ENCODE measurements at places on chromosomes 12 and 14. TPM values are rescaled to one million over a fixed set of nuclear protein-coding genes. Genes with fewer than 3 reads are reported as not detected.

The CISTR gene
- polyA plus RNA-seq: not detected

The RNF212B gene
- polyA plus RNA-seq: not detected

The CCDC175 gene
- not detected for polyA plus RNA-seq

The GSG1 gene
- 0.68 TPM for polyA plus RNA-seq

The NAB2 gene
- polyA plus RNA-seq: 24.9 TPM

The TIMM9 gene
- 17.9 TPM for polyA plus RNA-seq

The KANSL2 gene
- 32.8 TPM for polyA plus RNA-seq

The KCNC2 gene
- polyA plus RNA-seq: not detected

The TMEM179 gene
- polyA plus RNA-seq: 1.1 TPM

The A2M gene
- polyA plus RNA-seq: 0.02 TPM

The KRT5 gene
- not detected for polyA plus RNA-seq

The C3AR1 gene
- 1.6 TPM for polyA plus RNA-seq

The PLEKHD1 gene
- polyA plus RNA-seq: 0.05 TPM

The NUDT14 gene
- 18.4 TPM for polyA plus RNA-seq

The NOP9 gene
- 17.2 TPM for polyA plus RNA-seq

The RTL1 gene
- polyA plus RNA-seq: 0.07 TPM

The AMIGO2 gene
- 1.3 TPM for polyA plus RNA-seq

The TAS2R14 gene
- polyA plus RNA-seq: 1.4 TPM

The SOAT2 gene
- polyA plus RNA-seq: 0.13 TPM

The GAPDH gene
- polyA plus RNA-seq: 7,875 TPM

The LMNTD1 gene
- 0.32 TPM for polyA plus RNA-seq

The PRH2 gene
- not detected for polyA plus RNA-seq

The KRT78 gene
- polyA plus RNA-seq: not detected

The KRT85 gene
- polyA plus RNA-seq: not detected

The NPFF gene
- not detected for polyA plus RNA-seq

The C12orf50 gene
- polyA plus RNA-seq: 0.10 TPM

The POTEM gene
- 0.25 TPM for polyA plus RNA-seq

The RBP5 gene
- 0.06 TPM for polyA plus RNA-seq

The PTPRR gene
- polyA plus RNA-seq: 1.4 TPM

The VRTN gene
- not detected for polyA plus RNA-seq

The MMP17 gene
- 14.0 TPM for polyA plus RNA-seq

The ANO2 gene
- polyA plus RNA-seq: not detected

The CFAP54 gene
- 0.87 TPM for polyA plus RNA-seq

The TPPP2 gene
- polyA plus RNA-seq: not detected

The LRRIQ1 gene
- 0.67 TPM for polyA plus RNA-seq

The KLRK1 gene
- not detected for polyA plus RNA-seq

The SCNN1A gene
- 0.71 TPM for polyA plus RNA-seq

The DIP2B gene
- polyA plus RNA-seq: 6.6 TPM

The IL22 gene
- polyA plus RNA-seq: not detected

The ARPC3 gene
- polyA plus RNA-seq: 50.5 TPM

The C12orf56 gene
- polyA plus RNA-seq: not detected

The AMDHD1 gene
- 0.07 TPM for polyA plus RNA-seq

The ESYT1 gene
- polyA plus RNA-seq: 132 TPM

The RASSF9 gene
- 0.32 TPM for polyA plus RNA-seq

The RIMBP2 gene
- polyA plus RNA-seq: 1.1 TPM

The CIDEB gene
- 0.03 TPM for polyA plus RNA-seq

The CCDC177 gene
- not detected for polyA plus RNA-seq

The KLRD1 gene
- not detected for polyA plus RNA-seq

The CLEC6A gene
- polyA plus RNA-seq: not detected

The PLCZ1 gene
- polyA plus RNA-seq: 0.15 TPM

The ALG10B gene
- 3.5 TPM for polyA plus RNA-seq

The TSHR gene
- not detected for polyA plus RNA-seq

The TCL1B gene
- polyA plus RNA-seq: not detected

Measured in SK-N-SH (cell line).